Memory B cell (primary cell): ENCODE measurements at places on chromosomes 2 and 18.

DNA sequence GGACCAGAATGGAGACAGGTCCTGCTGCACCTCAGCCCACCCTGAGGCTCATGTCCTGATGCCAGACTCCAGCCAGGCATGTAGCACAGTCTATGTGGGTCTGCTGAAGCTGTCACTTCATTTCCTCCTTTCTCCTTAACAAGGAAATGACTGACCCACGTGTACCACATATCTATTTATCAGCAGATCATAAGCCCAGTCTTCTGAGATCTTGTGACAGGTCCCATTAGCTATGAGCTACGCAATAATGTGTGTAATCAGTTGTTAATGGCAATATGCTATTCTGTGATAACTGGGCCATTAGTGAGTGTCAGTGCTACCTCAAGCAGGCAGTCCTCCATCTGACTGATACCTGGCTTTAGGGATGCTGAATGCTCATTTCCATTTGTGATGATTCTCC is 615.3 kb downstream of the BCL11A start:
- DNase-seq: no peak

DNA sequence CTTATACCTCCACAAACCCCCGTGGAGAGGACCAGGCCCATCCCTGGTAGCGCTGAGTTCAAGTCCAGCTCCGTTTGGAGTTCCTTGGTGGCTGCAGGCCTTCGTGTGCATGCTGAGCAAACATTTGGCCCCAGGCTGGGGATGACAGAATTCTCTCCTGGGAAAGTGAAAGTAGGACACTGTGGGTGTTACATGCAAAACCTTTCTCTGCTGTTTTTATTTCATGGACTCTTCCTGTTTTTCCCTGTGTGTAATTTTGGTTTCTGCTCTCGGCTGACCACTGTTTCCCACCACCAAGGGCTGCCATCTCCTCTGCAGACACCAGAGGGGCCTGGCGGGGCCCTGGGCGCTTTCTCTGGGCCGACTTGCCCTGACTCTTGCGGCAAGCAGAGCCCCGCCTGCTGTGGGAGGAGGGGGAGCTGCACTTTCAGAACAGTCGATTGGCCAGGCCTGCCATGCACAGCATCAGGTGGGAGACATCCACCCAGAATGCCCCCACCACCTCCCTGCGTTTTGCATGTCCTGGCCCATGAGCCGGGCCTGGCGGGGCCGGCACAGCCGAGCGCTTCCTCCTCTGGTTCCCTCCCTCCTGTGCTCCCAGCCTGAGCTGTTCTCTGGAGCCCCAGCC is 102.4 kb downstream of the CABLES1 start:
- DNase-seq: no peak

GRCh38 chr2:217402761-217403383 is 543.0 kb upstream of the TNP1 start:
- DNase-seq: no peak

- DNase-seq: no peak
Measured at GRCh38 chr2:219441451-219442255, 7.0 kb downstream of the SPEG start.

DNA sequence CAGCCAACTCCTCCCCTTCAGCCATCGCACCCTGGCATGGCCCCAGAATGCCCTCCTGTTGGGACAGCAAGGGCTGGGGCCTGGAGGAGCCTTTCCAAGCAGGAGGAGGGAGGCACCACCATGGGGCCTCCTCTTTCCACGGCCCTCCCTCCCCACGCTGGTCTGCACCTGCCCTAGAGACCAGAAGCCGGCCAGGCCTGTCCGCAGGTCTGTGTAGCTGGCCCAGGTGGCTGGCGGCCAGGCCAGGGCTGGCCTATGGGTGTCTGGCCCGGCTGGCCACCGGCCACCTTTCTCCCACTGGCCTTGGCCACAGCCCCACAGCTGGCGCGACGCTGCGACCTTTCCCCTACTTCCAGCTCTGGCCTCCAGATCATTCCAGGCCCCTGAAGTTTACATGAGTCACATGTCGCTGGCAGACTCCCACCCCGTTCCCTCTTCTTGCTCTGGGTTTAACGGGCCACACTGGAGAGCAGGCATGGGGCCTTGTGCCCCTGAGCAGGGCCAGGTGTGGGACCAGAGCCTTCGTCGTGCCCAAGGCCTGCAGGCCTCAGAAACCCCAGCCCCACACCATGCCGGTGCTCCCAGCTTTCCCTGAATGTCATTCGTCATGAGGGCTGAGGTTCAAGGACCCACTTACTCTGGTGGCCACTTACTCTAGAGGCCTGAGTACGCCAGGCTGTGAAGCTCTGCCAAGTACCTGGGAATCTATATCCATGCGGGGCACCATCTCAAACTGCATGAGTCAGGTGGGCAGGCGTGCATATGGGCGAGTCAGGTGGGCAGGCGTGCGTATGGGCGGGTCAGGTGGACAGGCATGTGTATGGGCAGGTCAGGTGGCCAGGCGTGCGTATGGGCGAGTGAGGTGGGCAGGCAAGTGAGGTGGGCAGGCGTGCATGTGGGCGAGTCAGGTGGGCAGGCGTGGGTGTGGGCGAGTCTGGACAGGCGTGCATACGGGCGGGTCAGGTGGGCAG is 33.3 kb upstream of the KLF11 start:
- no peak for DNase-seq

- DNase-seq: peak; percentile 23
Measured at GRCh38 chr2:69902213-69902922, 8.6 kb downstream of the SNRNP27 start.

DNA sequence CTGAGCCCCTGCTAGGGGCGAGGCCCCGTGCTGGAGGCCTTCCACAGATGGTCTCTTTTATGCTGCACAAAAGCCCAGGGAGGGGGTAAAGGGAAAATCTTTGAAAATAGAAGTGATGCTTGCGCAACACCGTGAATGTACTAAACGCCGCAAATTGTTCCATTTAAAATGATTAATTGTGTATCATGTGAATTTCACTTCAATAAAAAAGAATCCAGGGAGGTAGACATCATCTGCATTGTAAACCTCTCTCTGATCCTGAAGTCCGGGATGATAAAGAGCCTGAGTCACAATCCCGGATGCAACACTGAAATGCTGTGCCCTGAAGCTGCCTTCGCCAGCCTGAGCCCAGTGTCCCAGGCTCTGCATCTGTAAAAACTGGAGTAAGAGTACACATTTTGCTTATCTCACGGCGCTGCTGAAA is 107.7 kb upstream of the PPP1CB start:
- no peak for DNase-seq

GRCh38 chr2:181464966-181465365 is 7.8 kb downstream of the ITGA4 start:
- no peak for DNase-seq

- DNase-seq: no peak
Measured at GRCh38 chr2:62313449-62314227, 117.7 kb downstream of the B3GNT2 start.

DNA sequence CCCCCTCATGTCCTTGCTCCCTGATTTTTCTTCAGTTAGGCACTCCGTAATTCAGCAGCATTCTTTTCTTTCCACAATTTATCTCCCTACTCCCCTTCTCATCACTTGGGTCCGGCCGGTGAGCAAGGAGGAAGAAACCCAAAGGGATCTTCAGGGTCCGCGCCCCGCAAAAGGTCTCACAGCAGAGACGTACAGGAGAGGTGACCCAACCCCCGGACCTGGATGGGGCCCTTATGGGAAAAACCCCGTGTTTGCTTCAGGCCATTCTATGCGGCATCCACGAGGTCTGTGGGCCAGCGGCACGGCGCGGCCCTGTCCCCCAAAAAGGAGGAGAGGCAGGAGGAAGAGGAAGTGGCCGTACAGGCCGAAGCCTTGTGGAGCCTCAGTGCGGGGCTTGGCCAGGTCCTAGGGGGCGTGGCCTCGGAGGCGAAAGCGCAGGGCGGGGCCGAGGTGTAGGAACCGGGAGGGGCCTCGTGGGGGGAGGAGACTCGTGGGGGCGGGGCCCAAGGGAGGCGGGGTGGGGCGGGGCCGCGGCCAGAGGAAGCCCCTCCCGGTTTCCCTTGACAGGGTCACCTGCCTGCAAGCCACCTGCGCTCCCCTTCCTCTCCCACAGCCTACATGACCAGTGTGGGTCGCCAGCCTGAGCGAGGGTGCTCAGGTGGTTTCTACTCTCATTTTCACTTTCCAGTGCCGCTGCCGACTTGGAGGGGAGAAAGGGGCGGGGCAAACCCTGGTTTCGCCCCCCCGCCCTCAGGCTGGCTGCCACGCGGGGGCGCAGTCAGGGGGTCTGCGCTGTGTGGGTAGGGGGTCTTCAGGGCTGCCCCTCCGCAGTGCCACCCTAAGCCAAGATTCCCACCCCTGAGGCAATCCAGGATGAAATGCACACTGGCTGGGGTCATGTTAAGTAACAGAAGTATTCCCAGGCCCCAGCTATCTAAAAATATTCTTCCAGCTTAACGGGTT is 156.4 kb upstream of the XPO1 start:
- peak; percentile 85 for DNase-seq

DNA sequence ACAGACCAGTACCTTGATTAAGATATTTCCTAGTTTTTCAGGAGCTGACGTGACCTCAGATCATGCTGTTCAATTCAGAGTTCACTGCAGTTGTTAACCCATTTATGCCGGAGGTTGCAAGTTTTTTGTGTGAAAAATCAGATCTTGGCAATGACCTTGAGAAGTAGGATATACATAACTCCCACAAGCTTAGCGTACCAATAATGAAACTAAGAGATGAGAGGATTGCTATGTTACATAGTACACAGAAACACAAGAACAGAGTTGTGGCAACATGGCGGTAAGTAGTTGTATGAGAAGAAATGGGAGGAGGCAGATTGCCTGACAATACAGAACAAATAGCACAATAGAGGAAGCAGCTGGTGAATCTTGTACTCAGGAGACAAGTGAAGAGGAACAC is 39.1 kb downstream of the PPIG start:
- no peak for DNase-seq

GRCh38 chr2:10308866-10309265 is 6.2 kb downstream of the HPCAL1 start:
- DNase-seq: no peak

DNA sequence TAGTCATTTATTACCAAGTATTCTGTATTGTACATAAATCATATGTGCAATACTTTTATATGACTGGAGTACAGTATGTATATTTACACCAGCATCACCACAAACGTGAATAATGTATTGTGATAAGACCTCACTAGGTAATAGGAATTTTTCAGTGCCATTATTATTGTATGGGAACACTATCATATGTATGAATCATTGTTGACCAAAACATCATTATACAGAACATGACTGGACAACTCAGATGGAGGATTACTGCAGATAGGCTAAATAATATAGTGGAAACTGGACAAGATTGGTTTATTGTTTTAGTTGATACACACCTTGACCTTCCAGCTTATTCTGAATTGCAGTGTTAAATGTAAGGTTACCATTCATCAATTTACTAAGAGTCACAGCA is 33.4 kb downstream of the VAPA start:
- DNase-seq: no peak

DNA sequence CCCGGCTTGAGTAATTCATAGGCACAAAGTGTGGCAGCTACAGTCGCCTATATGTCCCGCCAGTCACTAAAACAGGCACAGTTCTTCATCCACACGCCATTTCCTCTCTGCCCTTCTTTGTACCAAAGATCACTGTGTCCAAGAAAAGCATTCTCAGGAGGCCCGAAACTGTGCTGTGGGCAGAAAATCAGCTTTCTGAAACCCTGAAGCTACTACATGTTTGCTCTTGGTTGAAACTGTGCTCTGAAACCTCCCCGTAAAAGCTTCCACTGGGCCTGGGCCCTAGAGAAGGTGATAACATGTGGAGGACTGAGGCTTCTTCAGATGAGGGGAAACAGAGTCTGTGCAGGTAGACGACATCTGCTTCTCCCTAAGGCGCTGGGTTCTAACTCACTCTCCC is 75.6 kb upstream of the ID2 start:
- no peak for DNase-seq

DNA sequence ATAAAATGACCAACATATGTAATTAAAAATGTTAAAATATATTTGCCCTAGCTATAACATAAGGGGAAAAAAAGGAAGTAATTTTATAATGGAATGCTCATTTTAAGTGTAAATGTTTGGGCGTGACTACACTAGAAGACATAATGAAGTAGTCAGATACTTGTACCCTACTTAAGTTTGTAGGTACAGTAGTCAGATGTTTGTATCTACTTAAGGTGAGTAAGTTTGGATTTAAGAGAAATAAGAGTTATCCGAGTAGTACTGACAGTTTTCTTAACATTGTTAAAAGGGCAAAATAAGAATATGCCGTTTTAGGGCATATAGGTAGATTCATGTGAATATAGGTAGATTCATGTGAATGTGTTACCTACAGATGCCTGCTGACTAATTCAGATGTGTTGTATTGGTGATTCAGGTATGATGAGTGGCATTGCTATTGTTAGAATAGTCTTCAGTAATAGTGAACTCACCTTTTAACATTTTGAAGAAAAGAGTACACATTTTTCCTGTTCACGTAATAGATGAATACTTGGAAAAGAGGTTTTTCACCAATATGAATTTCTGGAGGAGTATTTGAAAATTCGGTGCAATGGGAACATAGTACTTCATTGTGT is 14.9 kb downstream of the VAPA start:
- DNase-seq: no peak

DNA sequence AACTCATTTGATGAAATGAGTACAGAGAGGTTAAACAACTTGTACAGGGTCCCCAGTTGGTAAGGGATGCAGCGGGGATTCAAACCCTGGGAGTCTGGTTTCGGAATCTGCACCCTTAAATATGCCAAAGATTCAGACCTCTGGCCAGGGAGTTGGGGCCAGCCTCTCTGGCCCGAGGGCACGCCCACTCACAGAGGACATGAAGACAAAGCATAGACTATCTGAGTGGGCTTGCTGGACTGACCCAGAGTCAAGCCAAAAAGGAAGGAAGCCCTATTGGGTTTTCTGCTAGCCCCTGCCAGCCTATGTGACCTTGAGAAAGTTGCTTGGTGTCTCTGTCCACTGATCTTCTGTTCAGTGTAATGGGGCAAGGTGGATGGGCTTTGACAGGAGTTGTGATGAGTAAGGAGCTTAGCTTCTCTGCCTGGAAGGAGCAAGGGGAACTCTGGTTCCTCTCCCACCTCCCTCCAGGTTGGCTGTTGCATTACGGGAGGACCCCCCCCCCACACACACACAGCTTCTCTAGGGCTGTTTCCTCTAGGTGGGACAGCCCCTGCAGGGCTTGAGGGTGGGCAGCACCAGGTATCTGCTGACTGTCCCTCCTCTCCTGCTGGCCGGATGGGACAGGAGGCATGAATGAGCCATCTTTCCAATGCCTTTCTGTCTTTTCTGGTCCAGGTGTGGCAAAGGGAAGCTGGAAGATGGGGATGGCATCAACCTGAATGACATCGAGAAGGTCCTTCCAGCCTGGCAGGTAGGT is 131.3 kb downstream of the CTIF start:
- no peak for DNase-seq

GRCh38 chr18:27793013-27793785 is 383.7 kb downstream of the CDH2 start:
- DNase-seq: no peak

GRCh38 chr18:60452421-60452820 is 79.8 kb upstream of the MC4R start:
- no peak for DNase-seq

DNA sequence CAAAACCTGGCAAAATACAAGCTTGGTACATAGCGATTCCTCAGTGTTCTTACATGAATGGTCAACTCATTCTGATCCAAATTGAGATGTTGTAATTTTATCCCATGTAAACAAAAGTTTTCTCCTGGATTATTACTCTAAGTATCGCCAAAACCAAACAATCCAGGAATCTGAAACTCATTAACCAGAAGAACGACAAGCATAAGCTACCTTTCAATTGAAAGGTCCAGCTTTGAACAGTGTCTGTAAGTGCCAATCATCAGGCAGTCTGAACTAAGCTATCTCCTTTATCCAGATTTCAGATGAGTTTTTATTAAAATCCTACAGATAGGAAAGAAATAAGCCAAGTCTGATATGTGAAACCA is 2.4 kb downstream of the MEX3C start:
- no peak for DNase-seq

- no peak for DNase-seq
Measured at GRCh38 chr18:23353459-23353858, 99.6 kb upstream of the RIOK3 start.
